ENCODE measurements at places on chromosomes 12 and 14. TPM values are rescaled to one million over a fixed set of nuclear protein-coding genes. Genes with fewer than 3 reads are reported as not detected.

The BRF1 gene
- 17.2 TPM for total RNA-seq

DNA sequence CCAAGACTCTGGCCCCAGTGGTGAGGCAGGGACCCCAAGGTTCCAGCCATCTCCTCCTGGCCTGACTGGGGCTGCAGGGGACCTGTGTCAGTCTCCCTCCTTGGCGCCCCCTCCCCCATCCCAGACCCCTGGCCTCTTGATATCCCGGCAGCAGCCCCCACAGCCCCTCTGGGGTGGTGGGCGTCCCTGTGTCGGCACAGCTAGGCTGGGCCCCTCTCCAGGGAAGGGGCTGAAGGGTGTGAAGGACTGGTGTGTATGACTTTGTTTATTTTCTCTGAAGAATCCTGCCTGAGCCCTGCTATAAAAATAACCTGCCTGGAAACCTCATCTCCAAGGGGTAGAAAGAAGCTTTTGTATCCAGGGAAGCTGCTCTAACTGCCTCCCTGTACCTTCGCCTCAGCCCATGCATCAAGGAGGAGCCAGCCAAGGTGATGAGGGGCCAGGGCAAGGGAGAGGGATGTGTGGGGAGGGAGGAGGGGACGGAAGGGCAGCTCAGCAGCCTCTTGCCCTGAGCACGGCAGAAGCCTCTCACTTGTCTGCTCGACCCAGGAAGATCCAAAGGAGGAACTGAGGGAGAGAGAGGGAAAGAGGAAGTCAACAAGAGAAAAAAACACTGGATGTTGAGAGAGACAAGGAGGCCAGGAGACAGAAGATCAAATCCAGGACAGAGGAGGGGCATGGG, 25.4 kb upstream of the COL2A1 start:
- DNase-seq, result no peak

- DNase-seq, result no peak
These were observed 106.8 kb upstream of the RFLNA start for GRCh38 chr12:124188084-124188483.

DNA sequence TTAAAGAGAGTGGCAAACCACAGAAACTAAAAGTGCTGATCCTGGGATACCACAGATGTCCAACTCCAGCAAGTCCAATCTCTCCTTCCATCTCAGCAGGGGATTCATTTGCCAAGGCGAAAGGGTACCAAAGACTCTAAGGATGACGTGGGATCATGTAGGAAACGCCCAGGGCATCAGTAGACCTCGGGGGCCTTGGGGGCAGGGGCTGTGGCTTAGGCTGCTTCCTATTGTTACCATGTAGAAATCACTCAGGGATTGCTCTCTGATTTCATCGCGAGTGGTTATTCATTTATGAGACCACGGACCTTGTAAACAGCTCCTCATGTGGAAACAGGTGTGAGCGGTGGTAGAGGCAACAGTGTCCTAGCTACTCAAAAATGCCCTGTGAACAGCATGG, 149.3 kb upstream of the FKBP4 start:
- DNase-seq, result no peak
